Stimulated activated CD8-positive, alpha-beta memory T cell treated with anti-CD3 and anti-CD28 coated beads, Interleukin-7, amount 100 ng/mL, for 48 hours (primary cell): ENCODE measurements at places on chromosomes 1 and 21.

- DNase-seq, result no peak
Observed at GRCh38 chr1:233679591-233680373, 65.9 kb downstream of the KCNK1 start.

DNA sequence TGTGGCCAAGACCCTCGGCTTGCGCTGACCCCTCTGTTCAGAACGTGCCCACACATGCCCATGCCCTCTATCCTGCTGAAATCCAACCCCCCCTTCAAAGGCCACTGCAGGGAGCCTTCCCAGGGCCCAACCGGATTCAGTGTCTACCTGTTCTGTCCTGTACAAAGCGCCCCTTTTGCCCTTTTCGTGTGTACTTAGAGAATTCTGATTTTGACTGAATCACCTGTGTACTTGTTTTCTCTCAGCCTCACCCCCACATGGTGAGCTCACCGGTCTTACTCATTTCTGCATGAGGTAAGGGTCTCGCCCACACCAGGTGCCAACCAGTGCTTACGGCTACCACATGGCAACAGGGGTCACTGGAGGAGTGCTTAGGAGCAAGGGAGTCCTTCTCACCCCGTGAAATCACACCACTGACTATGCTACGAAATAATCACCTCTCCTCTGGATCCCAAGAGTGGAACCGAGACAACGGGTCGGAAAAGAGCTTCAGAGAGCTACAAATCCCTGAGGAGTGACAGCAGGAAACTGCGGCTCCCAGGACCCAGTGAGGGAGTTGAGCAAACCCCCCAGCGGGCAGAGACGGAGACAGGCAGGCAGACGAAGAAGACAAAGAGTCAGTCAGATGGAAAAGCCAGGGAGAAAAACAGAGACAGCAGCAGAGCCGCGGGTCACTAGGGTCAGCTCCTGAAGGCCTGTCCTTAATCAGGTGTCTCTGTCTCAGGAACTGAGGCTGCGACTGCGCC is 2.1 kb upstream of the S100A2 start:
- peak; percentile 78 for DNase-seq

GRCh38 chr1:24724345-24725208 is 20.7 kb upstream of the CLIC4 start:
- no peak for DNase-seq

- no peak for DNase-seq
Observed at GRCh38 chr21:41603476-41603875, 95.5 kb upstream of the TMPRSS2 start.

DNA sequence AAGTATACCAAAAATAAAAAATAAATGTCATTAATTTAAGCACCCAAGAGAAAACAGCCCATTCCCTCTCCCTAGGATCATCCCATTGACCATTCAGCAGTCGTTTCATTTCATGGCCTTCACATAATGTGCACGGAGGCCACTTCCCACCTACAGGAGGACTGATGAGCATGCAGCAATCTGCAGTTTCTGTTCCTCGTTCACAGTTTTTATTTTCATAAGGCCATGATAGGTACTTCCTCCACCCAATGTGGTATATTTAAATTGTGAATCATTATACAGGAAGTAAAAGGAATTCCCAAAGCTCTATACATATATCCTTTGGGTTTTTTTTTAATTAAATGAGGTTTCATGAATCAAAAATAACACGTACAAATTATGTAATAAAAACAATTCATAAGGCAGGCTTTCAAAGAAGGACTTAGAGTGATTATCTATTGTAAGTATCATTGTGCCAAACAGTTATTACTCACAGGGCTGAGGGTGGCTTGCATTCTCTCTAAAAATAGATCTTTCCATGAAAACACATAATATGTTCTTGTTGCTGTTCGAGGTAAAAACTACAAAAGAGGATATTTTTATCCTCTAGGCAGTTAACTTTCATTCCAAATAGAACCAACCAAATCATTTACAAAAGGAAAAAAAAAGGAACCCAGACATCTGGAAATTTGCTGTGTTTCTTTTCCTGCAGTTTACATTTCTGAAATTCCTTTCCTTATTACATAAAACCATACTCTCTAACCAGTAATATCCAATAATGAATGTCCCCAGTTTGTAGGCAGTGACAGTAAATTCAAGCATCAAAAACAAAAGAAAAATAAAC is 27.5 kb upstream of the SLC44A3 start:
- no peak for DNase-seq
